T-helper 2 cell treated with Interferon-gamma antibody and Interleukin-4, amounts not matched to agents 5 μg/mL and 100 μg/mL, for 36 hours (primary cell): ENCODE measurements at places on chromosomes 11 and 22.

DNA sequence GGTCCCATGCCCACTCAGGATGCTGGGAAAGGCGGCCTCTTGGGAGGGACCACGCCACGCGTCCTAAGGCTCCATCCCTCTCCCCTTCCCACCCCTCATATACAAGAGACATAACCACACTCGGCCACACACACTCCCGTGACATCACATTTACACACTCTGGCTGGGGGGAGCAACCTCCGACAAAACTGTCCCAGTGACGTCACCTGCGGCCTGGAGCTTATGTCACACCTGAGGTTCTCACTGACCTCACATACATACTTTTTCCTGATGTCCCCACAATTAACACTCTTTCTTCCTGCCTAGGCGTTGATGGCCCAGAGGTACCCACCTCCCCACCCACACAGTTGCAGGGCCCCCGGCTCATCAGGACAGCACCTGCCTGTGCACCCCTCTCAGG, 1.9 kb downstream of the ELFN2 start:
- DNase-seq = no peak

- DNase-seq = no peak
Measured at GRCh38 chr22:30206944-30207343, 39.6 kb downstream of the LIF start.

DNA sequence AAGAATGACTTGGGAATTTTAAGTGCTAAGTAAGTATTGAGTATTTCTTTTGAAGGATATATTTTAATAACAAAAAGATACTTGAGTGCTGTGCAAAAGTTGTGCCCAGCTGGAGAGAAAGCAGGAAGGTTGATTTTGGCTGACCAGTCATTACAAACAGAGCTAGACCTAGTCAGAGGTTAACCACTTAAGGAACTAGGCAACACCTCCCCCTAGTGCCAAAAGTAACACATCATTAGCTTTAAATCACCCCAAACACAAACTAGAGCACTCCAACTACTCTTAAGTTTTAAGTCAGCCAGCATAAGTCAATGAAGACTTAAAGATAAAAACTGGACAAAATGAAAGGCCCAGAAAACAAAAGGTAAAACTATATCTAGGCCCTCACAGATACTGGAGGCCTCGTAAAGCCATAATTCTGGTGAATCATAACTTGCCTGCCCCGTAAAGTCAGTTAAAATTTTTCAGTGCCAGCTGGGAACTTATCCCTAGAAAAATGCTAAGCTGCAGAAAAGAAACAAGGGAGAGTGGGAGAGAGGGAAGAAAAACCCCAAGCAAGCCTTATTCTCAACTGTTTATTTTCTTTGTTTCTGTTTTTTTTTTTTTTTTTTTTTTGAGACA, 4.6 kb downstream of the TMEM9B start:
- peak; percentile 26 for DNase-seq

DNA sequence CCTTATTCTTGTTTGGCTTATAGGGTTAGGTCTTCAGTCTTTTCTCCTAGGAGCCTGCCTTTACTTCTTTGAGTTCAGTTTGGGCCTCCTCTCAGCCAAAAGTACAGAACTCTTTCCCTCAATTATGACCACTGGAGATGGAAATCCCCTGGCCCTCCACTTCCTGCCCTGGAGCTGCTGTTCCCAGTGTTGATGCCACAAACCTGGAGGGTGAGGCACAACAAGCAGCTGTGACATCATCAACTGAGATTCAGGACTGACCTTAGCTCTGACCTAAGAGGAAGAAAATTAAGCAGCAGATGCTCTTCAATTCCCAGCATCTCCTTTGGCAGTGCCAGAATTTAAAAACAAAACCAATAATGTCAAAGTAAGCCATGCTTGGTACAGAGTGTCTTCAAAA, 3.0 kb downstream of the ABTB2 start:
- DNase-seq = no peak

GRCh38 chr22:27795053-27795452, 6.5 kb downstream of the MN1 start:
- DNase-seq = no peak

- no peak for DNase-seq
Measured at GRCh38 chr11:121340032-121340580, 47.5 kb downstream of the SC5D start.

- no peak for DNase-seq
Measured at GRCh38 chr11:409008-409599, 5.7 kb downstream of the SIGIRR start.

GRCh38 chr11:95248666-95249467, 17.9 kb upstream of the SESN3 start:
- DNase-seq = no peak

DNA sequence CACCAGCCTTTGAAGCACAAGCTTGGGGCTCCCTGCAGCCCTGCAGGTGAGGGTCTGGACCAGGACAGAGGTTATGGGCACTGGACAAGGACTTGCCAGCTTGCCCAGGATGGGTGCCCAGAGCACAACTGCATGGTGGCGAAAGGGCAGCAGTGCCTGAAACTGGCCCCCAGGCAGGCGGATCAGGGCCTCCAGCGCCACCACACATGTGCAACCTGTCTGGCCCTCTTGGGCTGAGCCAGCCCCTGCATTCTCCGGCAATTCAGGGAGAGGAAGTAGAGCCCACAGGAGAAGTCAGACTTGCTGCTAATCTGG, 18.8 kb downstream of the MB start:
- DNase-seq = no peak

GRCh38 chr11:126704096-126704495, 296.5 kb downstream of the KIRREL3 start:
- no peak for DNase-seq

GRCh38 chr11:10351435-10351764, 46.5 kb downstream of the ADM start:
- no peak for DNase-seq

DNA sequence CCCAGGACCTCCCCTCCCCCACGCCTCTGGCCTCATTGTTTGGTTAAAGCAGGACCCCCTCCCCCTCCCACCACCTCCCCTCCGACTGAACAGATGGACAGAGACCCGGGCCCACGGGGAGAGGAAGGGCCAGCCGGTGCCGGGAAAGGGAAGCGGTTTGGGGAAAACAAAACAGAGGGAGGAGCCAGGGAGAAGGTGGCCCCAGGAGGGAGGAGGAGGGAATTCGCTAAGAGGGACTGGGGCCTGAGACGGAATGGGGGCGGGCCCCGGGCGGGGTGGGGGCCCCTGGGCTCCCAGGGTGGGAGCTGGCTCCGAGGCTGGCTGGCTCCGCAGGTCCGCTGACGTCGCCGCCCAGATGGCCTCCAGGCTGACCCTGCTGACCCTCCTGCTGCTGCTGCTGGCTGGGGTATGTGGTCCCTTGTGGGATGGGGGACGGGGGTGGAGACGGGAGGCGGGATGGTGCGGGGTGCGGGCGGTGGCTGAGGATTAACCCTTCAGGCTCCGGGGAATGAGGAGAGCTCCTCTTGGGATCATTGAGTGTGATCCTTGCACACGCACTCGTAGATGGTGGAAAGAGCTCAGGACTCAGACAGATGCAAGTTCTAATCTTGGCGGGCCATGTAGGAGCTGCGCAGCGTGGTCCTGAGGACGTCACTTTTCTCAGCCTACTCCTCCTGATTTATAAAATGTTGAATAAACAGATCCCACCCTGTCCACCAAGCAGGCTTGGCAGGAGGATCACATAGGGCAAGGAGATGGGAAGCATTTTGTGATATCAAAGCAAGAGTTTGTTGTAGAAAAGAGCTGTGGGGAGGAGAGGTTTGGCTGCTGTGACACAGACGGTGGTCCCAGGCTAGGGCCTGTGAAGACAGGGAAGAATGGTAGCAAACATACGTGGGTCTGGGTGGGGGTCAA, 688 bp downstream of the SERPING1 start:
- DNase-seq = no peak

DNA sequence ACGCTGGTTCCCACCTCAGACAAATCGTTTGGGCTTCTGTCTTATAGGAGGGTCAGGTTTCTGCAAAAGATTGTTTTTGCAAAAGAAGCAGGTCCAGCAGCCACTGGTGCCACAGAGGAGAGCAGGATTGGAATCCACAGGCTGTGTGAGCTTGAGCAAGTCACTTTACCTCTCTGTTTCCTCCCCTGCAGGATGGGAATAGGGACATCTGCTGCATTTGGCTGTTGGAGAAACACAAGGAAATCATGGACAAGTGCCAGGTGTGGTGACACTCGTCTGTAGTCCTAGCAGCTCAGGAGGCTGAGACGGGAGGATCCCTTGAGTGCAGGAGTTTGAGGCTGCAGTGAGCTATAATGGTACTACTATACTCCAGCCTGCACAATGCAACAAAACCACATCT, 422.6 kb downstream of the MN1 start:
- no peak for DNase-seq

DNA sequence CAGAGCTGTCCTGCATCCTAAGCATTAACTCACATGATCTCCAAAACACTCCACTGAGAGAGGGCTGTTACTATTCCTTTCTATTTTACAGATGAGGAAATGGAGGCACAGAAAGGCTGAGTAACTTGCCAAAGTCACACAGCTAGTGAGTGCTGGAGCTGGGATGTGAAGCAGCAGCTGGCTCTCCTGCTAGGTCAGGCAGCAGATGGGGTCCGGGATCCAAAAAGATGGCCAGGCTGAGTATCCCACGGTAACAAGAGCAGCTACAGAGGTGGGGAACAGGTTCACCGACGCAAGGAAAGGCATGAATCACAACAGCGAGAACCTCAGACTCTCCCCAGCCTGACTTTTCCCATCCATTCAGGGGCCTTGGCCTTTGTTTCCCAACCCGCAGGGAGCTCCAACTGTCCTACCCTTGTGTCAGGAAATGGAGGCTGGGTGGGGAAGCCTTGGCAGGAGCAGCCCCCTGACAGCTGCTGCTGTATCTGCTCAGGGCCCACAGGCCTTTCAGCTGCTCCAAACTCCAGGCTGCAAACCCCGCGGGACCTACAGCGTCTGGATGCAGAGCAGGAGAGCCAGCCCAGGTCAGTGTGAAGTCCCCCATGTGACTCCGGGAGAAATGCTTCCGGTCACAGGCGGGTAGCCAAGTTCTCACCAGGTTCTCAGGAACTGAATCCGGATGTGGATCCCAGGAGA, 29.5 kb downstream of the DKK3 start:
- no peak for DNase-seq

- DNase-seq = no peak
Measured at GRCh38 chr11:60182541-60183330, at the start of gene MS4A6A. Gene MS4A6A, minus strand, starts transcription at chr11:60183083. Its CDS starts 1,356 bp downstream, at chr11:60181727.

- DNase-seq = no peak
Measured at GRCh38 chr11:2270322-2271076, at the start of gene ASCL2. Gene ASCL2, minus strand, starts transcription at chr11:2270588. Its CDS starts 256 bp downstream, at chr11:2270332.

- DNase-seq = no peak
Measured at GRCh38 chr22:18157714-18158028, 7.7 kb downstream of the USP18 start.

DNA sequence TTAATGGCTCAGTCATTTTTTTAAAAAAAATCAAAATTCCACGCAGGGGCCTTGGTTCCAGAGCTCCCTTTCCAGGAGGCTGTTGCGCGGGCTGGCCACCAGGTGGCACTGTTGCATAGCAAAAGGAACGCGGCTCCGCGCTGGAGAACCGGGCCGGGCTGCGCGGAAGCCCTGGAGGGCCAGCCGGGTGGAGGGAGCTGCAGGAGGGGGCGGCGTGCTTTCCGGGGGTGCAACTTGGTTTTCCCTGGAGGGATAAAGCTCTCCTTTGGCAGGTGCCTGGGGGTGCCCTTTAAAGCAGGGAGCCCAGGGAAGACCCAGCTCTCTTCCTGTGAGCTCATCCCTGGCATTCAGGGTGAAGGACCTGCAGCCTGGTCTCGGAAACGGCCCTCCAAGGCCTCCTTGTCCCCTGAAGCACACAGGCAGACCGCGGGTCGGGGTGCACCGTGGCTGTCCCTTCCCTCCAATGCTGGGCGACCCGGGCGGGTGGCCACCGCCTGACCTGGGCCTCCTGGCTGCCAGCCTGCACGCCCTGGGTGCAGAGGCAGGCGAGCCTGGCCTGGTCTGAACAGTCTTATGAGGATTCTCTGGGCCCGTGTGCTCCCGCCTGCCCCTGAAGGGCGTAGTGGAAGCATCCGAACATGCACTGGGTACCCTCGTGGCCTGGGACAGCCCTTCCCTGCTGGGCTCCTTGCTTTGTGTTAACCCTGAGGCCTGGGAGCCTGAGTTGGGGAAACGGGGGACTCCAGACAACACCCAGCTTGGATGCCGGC, 23.4 kb downstream of the KRTAP5-5 start:
- DNase-seq = peak; percentile 58

DNA sequence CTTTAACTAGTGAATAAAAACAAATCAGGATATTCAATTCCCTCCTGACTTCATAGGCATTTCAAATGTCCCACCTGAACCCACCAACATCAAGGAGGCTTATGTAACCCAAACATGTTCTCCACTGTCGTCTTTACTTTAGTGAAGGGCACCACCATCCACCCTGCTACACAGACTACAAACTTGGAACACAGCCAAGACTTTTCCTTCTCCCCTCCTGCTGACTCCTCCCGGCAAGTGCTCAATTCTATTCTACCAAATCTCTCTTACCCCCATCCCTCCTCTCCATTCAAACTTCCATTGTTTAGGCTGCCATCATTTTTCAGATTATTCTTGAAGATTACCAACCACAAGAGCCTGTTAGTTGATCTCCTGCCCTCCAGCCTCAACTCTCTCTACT, 24.3 kb downstream of the SAAL1 start:
- DNase-seq = no peak

- no peak for DNase-seq
Measured at GRCh38 chr11:126547161-126547560, 191.7 kb downstream of the ST3GAL4 start.

GRCh38 chr11:82732734-82733443, 775 bp downstream of the FAM181B start:
- no peak for DNase-seq

DNA sequence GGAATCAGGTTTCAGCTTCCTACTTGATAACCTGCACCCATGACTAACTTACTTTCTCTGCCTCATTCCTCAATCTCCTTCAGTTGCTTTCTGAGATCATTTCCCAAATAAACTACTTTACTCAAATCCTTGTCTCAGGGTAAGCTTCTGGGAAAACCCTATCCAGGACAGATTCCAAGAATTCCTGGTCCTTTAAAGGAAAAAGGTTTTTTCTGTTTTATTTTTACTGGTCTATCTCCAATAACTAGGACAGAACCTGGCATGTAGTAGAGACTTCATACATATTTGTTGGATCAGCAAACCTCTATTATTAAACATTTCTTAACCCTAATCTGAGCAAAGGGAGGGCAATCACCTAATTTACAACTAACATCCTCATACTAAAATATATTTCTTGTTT, 910.5 kb upstream of the CHORDC1 start:
- no peak for DNase-seq

DNA sequence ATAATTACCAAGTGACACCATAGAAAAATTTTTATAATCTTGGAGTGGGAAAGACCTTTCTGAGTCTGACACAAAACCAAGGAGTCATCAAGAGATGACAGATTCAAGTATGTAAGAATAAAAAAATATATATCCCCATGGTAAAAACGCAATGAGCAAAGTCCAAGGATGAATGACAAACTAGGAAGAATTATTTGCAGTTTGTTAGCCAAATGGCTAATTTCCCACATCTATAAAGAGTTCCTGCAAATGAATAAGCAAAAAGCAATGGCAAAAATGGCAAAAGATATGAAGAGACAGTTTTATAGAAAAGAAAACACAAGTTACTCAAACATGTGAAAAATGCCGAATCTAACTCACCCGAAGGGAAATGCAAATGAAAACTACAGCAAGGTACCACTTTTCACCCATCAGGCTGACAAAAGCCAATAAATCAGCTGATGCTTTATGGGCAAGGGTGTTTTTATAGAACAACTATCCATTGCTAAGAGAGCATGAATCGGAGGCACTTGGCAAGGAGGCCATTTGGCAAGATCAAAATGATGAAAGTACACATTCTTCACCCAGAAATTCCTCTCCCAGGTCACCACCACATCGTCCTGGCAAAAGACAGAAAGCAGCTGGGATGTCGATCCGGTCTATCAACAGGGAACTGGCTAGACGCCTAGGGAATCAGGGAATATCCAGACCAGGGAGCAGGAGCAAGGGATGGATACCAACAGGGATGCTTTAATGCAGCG, 21.1 kb upstream of the KLHL35 start:
- DNase-seq = no peak
